ENCODE measurements at places on chromosomes 3 and 15.
A peak's percentile ranks its signal among the peaks of the same experiment; 100 is the strongest.

DNA sequence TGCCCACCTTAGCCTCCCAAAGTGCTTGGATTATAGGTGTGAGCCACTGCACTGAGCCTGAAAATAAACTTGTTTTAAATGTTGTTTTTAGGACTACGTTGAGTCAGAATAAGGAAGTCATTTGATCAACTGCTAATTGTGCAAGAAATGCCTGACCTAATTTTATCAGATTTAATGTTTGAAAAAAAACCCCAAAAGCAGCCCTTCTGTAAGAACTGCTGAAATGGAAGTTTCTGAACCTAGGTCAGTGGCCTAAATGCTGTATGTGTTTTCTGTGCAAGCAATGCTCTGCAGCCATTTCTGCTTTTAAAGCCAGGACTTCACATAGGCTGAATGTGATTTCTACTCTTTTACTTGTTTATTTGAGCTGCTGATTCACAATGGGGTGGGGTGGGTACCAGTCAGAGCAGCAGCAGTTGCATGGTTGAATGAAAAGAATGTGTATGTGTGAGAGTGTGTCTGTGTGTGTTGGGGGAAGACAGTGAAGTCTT is 6.6 kb downstream of the GPX1 start:
- no peak for DNase-seq

- no peak for DNase-seq
Measured at GRCh38 chr15:101016581-101016980, 97.4 kb downstream of the LRRK1 start.

DNA sequence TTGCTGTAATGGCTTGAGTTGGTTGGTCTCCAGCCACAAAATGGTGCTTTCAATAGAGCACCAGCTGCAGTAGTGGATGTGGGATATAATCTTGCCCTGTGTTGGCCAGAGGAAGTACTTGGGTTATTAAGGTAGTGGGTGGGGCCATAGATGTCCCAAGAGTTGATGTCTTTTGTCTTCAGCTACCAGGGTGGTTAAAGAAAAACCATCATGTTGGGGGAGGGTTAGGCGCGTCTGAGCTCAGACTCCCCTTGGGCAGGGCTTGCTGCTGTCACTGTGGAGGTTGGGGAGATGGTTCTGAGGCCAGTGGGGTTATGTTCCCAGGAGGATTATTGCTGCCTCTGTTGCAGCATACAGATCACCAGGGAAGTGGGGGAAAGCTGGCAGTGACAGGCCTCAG is 46.9 kb upstream of the GADL1 start:
- DNase-seq: no peak

DNA sequence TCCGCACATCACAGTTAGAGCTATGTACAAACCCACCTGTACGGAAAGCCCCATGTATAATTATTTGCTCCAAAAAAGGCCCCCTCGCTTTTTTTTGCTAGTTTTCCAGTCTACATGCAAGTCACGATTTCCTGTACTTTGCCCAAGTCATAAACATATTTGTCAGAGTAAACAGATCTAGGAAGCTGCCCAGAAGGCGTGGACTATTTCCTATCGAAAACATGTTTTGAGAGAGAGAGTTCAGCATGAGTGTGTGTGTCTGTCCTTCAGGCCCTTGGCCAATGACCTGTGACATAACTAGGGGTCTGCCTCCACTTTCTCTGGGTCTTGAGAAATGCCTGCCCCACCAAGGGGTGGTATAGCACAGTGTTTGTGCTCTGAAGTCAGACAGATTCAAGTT is 72.7 kb upstream of the HACD2 start:
- no peak for DNase-seq

DNA sequence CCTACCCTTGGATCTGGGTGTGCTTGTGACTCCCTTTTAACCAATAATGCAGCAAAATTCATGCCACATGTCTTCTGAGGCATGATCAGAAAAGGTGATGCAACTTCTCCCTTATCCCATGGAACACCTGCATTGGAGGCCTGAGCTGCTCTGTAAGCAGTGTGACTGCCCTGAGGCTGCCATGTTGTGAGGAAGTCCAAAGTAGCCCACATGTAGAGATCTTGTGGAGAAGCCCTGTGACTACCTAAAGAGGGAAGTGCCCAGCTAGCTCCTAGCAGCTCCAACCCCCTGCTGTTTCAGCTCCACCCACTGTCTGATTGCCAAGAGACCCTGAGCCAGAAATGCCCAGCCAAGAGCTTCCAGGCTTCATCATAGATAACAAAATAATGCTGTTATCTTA is 6.4 kb upstream of the NR1D2 start:
- DNase-seq: no peak

GRCh38 chr15:80854104-80854503 is 74.9 kb downstream of the CEMIP start:
- no peak for DNase-seq

GRCh38 chr3:174206607-174207192 is 652.4 kb upstream of the NAALADL2 start:
- DNase-seq: no peak

GRCh38 chr15:58185439-58185838 is 47.3 kb downstream of the AQP9 start:
- DNase-seq: no peak

GRCh38 chr15:40060236-40060961 is 21.4 kb upstream of the SRP14 start:
- no peak for DNase-seq

DNA sequence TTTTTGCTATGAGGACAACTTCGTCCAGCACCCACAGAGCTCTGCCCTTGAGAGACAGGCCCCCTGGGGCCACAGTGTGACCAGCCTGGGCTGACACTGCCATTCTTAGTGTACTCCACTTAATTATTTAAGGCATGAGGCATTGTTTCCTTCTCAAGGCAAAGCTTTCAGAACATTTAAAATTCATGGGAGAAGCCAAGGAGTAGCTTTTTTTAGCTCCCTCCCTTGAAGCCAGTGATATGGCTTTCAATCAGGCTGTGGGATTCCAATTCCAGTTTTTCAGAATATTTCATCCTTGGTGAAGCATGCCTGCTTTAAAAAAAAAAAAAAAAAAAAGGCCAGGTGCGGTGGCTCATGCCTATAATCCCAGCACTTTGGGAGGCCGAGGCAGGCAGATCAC is 21.3 kb downstream of the HOMER2 start:
- no peak for DNase-seq

DNA sequence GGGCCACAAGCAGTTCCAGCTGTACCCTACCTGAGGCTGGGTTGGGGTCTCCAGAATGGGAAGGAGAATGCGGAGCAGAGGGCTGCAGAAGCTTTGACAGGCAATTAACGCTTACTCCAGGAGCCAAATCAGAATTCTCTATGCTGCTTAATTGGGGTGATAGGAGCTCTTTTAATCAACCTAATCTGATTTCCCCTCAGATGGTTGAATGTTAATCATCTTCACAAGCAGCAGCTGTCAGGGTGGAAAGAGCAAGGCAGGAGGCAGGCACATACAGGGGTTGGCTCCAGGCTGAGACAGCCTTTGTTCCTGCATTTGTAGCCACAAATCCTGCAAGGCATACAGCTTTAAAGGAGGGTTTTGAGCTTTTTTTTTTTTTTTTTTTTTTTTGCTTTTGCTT is 2.6 kb downstream of the CILP start:
- DNase-seq: no peak

GRCh38 chr15:26017665-26018064 is 154.5 kb upstream of the ATP10A start:
- no peak for DNase-seq

DNA sequence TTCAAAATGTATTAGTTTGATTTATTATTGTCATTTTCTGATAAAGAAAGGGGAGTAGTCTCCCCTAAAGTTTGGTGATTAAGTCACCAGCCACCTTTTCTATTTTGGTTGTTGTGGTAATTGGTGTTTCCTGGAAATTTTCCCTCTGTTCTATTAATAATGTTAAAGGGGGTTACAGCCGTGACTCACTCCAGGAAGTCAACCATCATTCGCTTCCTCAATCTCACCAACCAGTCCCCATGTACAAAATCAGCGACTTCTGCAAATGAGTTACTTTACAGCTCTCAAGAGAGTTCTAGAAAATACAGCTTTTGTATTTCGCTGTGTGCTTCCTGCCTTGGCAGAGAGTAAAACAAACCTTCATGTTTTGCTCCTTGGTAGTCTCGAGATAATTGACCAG is 285.1 kb downstream of the LPP start:
- DNase-seq: peak; percentile 63

DNA sequence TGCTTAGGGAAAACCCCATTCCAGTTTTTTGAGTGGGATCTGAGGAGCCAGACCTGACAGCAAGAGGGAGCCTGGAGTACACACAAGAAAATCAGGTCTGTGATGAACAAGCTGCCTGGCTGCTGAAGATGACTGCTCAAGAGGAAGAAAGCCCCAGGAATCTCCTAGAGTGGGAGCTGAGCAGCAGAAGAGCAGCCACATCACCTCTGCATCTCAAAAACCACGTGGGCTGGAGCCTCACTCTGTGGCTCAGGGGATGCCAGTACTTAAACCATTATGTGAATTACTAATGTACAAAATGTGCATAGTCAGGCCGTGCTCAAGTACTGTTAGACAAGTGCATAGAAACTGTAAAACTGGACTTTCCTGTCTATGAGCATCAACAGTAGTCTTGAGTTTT is 52.4 kb downstream of the SLC9A9 start:
- DNase-seq: no peak

- no peak for DNase-seq
Measured at GRCh38 chr3:69353503-69353902, 32.4 kb downstream of the FRMD4B start.

GRCh38 chr3:76043746-76044145 is 258.4 kb upstream of the ZNF717 start:
- DNase-seq: no peak

GRCh38 chr3:291646-292436 is 95.3 kb downstream of the CHL1 start:
- no peak for DNase-seq

- DNase-seq: peak; percentile 54
Measured at GRCh38 chr3:153443961-153444360, 281.9 kb downstream of the RAP2B start.

DNA sequence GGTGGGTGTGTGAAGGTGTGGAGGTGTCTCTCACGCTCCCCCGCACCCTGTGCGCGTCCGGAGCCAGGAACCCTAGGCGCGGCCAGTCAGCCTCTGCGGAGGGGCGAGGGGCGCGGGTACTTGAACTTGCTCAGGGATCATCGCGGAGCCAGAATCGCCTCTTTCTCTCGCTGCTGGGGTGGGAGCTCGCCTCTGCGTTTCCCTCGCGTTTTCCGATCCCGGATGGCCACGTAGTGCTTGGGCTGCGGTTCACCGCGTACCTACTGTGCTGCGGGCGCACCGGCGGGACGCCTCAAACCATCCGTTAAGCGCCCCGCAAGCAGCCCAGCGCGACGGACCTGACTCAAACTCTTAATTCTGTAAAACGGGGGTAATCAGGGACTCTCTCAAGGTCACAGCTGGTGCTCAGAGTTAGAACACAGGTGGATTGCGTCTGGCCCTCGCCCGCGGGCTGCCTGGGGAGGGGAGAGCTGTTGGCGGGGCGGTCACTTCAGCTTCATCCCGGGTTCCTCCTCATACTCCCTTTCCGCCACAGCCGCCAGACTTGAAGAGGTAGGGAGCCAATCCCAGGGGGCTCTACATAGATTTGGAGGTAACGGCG is 686 bp downstream of the MYRIP start:
- DNase-seq: no peak

DNA sequence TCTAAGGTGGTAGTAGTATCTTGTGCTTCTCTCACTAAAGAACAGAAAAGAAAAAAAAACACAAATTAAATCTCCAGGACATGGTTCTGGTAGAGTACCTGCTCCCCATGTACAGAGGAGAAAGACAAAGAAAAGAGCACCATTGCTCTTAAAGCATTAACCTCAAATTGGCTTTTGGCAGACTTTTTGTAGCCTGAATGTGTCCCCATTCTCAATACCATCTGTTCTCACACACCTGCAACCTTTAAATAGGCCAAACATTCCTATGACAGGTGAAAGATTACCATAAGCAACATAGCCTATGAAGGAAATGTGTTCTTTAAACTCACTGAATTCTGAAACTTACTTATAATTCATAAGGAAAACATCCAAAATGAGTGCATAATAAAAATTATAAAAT is 68.0 kb downstream of the TIPARP start:
- no peak for DNase-seq

- DNase-seq: peak; percentile 31
Measured at GRCh38 chr3:24963762-24964625, 464.1 kb upstream of the RARB start.

- no peak for DNase-seq
Measured at GRCh38 chr3:17158941-17159682, 274.4 kb downstream of the PLCL2 start.

DNA sequence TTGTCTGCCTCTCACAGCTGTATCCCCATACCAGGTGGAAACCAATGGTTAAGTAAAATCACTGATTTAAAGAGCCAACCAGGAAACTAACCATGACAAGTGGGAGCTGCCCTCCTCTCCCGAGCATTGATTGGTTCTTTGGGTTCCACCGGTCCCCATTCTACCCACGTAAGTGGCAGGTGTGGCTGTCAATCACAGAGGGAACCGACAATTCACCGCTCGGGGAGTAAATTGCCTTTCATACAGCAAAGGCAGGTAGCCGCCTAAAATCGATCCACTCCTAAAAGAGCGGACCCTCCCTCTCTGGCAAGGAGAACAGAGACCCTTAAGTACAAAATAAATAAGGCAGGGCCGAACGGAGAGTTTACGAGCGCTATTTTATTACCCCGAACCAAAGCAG is 1.2 kb downstream of the ERC2 start:
- DNase-seq: no peak

- DNase-seq: no peak
Measured at GRCh38 chr3:155938409-155938808, 68.0 kb downstream of the GMPS start.

GRCh38 chr15:62241135-62241770 is 76.2 kb upstream of the C2CD4B start:
- DNase-seq: peak; percentile 8

DNA sequence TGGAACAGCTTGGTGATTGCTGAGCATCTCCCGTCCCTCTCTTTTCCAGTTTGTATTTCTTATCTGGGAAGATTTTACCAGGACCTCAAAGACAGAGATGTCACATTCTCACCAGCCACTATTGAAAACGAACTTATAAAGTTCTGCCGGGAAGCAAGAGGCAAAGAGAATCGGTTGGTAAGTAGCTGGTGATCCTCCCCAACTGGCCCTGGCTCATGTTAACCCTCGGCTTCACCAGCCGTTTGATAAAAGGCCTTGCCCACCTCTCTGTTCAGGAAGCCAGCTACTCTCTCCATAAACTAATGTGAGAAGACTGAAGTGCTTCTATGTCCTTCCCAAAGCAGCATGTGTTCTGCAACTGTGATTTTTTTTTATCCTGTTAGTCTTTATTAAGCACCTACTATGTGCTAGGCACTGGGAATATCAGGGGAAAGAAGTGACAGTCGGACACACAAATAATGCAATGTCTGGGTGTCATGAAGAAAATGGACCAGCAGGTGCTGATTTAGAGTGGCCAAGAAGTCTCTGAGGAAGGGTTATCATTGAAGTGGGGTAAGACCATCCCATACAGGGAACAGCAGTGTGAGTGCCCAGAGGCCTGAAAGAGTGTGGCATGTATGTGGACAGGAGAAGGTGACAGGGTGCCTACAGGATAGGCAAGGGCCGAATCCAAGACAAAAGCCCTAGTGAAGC is 1.2 kb downstream of the MANF start:
- no peak for DNase-seq

GRCh38 chr15:57505056-57505715 is 86.5 kb upstream of the MYZAP start:
- DNase-seq: no peak
